ENCODE measurements at places on chromosomes 11 and 22.

DNA sequence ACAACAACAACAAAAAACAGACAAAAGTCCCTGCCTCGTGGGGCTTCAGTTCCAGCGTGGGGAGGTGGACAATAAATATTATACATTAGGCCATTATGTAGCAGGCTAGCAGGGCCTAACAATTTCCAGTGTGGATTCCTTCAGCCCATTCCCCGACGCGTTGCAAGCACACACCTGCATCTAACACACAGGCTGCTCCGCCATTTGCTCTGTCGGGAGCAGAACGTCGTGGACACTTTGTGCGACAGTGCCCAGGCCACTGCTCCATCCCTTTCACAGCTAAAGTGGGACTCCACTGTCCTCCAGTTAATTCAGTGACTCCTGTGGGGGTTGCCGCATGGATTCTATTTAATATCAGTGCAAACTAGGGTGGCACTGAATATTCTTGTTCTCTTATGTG lies 10.9 kb upstream of the FGF3 start:
- DNase-seq = no peak

GRCh38 chr11:119179983-119180382 lies 5.3 kb upstream of the NHERF4 start:
- peak; percentile 5 for DNase-seq

DNA sequence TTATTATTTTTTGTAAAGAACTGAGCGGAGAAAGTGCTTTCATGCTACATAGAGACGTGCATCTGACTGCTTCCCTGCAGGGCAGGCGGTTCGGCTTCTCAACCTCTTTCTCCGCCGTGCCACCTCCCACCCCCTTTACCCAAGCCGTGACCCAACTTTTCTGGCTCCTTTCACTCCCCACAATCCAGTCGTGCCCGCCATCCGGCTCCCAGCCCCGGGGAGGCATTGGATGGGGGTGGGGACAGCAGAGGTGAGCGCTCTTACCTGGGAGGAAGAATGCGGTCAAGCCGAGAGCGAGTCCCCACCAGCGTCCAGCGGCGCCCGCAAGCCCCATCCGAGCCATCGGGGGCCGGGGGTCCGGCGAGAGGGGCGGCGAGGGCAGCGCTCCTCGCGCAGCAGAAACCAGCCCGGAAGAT lies 781 bp downstream of the NECTIN1 start:
- DNase-seq = no peak

DNA sequence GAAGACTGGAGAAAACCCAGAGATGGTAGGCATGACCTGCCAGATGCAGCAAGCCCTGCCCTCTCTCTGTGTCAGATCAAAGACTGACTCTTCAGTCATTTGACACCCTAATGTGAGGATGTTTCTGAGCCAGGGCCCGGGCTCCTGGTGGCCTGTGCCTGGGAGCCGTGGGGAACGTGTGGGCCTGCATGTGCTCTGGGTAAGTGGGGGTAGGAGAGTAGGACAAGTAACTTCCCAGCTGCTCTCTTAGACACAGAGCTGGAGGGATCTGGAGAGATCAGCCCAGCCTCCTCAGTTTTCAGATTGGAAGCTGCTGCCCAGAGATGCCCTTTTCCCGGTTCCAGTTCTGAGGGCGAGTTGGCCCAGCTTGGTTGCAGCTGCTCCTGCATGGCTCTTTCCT lies 110.8 kb downstream of the TEAD1 start:
- no peak for DNase-seq

DNA sequence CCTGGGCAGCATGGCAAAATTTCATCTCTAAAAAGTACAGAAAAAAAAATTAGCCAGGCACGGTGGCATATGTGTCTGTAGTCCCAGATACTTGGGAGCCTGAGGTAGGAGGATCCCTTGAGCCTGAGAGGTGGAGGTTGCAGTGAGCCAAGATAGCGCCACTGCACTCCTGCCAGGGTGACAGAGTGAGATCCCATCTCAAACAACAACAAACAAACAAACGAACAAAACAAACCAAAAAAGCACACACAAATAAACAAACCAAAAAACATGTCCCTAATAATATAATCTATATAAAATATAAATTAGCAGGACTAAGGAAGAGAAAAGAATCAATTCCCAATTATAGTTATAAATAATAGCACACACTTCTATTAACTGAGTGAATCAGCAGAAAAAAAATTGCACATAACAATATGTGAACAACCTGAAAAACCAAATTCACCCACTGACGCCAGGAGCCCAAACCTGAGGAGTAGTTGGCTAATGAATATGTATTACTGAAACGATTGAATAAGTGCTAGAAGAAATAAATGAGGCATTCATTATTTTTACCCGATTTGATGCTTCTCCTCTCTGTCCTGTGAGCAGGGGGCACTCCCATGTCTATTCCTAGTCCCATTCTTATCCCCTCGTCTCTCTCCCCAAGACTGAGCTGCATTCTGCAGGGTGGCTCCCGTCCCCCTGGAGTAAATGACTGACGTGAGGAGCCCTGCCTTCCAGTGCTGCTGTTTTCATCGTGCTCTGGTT lies 108.2 kb upstream of the TOP3B start:
- DNase-seq = no peak

Data from hepatocyte (in vitro differentiated cells).